ENCODE measurements at places on chromosomes 2 and 18.

DNA sequence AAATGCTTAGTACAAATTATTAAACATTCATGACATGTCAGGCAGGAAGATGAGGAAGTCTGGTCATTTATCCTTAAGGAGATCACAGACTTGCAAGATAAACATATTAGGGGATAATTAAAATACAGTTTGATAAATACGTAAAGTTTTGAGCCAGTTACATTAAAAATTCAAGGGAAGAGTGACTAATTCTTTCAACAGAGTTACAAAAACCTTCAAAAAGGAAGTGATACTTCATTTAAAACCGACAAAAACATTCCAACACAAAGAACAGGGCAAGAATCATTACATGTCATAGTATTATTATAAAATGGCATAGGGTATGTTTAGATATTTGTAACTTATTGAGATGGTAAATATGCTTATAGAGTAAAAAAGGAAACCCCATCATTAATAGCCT, 636.0 kb downstream of the NR4A2 start:
- no peak for DNase-seq

DNA sequence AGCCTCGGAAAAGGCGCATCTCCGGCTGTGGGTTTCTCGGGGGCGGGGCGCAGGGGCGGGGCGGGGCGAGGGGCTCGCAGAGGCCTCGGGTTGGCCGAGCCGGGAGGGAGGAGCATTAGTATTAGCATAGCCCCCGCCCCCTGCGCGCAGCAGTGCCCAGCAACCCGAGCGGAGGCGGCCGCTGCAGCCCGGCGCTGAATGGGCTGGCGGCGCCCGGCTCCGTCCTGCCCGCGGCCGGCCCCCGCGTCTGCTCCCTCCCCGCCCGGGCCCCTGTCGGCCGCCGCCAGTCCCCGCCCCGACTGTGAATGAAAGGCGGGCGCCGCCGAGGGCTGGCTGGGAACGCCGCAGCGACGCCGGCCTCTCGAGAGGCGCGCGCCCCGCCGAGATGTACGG, at the start of gene EFR3B:
Gene EFR3B, plus strand, starts transcription at position 149 of the 393 bp plus-strand sequence. Its CDS starts 237 bp downstream, at position 386.
- peak; percentile 97 for DNase-seq

DNA sequence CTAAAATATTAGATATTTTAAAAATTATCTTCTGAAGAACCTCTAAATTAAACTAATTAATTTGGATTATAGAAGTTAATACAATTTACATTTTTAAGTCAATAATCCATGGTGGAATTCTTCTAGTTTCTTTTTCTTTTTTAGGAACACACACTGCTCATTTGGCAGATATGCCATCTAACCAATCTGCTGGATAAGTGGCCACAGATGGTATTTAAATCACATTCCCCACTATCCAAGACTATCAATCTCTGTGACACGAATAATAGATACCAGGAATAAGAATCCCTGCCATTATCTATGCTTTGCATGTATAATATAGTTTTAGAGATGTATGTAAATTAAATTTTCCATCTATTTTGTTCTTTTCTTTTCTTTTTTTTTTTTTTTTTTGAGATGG, 58.5 kb downstream of the CABYR start:
- DNase-seq = no peak

GRCh38 chr2:143679617-143680016, 550.4 kb downstream of the ARHGAP15 start:
- DNase-seq = no peak

DNA sequence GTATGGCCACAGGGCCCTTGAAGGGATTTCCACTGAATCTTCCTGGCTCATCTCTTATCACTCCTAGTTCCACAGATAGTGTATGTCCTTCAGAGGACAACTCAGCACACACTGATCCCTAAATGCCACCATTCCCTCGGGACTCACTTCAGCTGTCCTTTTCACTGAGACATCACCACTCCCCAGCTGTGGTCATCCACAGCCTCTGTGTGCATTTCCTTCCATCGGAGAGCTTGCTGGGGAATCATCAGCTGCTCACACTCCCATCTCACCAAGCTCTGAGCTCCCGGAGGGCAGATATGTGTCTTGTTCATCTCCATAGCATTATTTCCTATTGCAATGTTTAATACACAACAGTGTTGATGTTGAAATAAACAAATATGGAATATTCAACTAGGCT, 759.5 kb downstream of the RNF144A start:
- DNase-seq = no peak

DNA sequence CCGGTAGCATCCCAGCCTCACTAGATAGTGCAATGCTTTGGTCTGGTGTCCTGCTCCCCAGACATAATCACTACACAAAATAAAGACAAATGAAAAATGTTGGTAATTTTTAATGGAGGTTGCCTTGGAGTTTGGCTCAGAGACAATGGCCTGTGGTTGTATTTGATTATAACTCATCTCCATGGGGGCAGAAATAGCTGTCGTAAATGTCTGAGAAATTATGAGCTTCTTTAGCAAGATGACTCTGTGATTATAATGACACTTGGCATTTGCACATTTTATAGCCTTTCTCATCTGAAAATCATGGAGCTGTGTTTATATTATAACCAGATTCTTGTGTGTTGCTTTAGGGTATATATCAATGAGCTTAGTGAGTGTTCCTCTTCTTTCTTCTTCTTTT, 1779.7 kb upstream of the CELF4 start:
- DNase-seq = no peak

DNA sequence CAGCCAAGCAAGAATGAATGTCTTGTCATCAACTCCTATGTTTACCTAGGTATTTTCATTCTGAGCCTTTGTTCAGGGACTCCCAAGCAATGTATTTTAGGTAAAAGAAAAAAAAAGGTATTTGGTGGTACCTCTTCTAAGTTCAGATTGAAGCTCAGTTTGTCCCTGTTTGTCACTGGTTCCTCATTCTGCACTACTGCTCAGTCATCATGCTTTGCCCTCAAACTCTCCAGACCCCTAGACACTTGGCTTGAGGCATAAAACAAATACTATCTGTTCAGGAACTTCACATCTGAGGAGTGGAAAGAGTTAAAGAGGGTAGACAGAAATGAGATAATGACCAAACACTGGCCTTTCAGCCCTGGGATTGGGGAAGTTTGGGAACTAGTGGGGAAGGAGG, 163.6 kb upstream of the HNRNPA3 start:
- DNase-seq = no peak

DNA sequence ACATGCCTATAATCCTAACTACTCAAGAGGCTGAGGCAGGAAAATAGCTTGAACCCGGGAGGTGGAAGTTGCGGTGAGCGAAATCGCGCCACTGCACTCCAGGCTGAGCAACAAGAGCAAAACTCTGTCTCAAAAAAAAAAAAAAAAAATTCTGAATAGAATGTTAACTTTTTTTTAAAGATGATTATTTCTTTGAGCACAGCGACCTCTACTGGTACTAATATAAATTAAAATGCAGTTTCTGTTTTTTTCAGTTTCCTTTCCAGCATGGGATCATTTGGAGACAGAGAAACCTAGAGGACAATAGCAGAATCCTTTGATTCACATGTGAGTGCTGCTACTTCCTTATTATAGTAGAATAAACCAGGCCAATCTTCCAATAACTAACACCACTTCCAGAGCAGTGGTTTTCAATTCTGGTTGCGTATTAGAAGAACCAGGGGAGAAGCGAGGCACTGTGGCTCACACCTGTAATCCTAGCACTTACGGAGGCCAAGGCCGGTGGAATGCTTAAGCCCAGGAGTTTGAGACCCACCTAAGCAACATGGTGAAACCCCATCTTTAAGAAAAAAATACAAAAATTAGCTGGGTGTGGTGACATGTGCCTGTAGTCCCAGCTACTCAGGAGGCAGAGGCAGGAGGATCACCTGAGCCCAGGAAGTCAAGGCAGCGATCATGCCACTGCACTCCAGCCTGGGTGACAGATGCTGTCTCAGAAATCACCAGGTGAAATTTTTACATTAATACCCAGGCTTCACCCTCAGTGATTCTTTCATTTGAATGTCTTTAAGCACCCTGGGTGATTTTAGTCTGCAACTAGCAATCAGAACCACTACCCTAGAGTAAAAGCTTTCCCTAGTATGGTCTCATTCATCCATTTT, 10.1 kb downstream of the SRSF7 start:
- DNase-seq = no peak

DNA sequence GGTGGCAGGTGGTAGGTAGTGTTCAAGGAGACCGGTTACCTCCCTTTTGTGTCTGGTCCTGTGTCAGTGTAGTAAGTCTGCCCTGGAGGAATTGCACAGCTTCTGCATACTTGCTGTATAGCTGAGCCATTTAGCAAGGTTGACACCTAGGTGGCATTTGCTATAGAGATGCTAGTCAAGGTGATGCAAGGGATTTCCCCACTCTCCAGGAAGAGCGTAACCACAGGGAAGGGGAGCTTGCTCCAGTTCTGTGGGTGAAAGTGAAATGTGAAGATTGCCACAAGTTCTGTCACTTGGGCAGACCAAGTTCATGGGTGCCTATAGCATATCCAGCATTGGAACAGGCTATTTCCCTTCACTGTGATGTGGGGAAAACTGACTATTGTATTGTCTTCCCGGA, 28.1 kb downstream of the NAT8 start:
- no peak for DNase-seq

DNA sequence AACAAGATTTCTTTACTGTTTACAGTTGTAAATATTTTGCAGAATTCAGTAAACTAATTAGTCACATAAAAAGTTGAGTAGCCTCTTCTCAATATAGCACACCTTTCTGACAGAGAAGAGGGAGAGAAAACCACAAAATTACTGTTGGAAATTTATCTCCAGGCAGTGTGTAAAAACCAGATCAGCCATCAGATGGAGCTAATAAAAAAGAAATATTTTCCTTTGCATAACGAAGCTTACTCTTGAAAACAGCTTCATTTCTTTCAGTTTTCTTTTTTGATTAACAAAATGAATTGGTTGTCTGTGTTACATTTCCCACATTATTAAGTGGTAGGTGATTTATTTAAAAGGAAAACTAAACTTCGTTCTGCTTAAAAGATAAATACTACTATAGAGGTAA, 259.3 kb upstream of the KCNJ3 start:
- no peak for DNase-seq

GRCh38 chr2:98027538-98027937, 31.8 kb upstream of the TMEM131 start:
- DNase-seq = no peak

GRCh38 chr2:59922450-59922849, 631.0 kb downstream of the BCL11A start:
- DNase-seq = no peak
